Activated CD4-positive, alpha-beta memory T cell treated with anti-CD3 and anti-CD28 coated beads for 36 hours (primary cell): ENCODE measurements at places on chromosomes 13 and 19. TPM values are rescaled to one million over a fixed set of nuclear protein-coding genes. Genes with fewer than 3 reads are reported as not detected.

Gene CCDC8
- total RNA-seq: not detected

Gene NEK5
- not detected for total RNA-seq

Gene PLIN5
- total RNA-seq: 0.17 TPM

- no peak for DNase-seq
Measured at GRCh38 chr13:98083507-98083906, 59.4 kb upstream of the FARP1 start.

- DNase-seq: no peak
Measured at GRCh38 chr13:48175185-48175584, 57.8 kb upstream of the ITM2B start.

- no peak for DNase-seq
Measured at GRCh38 chr13:65125236-65125635, 2104.9 kb downstream of the PCDH9 start.

DNA sequence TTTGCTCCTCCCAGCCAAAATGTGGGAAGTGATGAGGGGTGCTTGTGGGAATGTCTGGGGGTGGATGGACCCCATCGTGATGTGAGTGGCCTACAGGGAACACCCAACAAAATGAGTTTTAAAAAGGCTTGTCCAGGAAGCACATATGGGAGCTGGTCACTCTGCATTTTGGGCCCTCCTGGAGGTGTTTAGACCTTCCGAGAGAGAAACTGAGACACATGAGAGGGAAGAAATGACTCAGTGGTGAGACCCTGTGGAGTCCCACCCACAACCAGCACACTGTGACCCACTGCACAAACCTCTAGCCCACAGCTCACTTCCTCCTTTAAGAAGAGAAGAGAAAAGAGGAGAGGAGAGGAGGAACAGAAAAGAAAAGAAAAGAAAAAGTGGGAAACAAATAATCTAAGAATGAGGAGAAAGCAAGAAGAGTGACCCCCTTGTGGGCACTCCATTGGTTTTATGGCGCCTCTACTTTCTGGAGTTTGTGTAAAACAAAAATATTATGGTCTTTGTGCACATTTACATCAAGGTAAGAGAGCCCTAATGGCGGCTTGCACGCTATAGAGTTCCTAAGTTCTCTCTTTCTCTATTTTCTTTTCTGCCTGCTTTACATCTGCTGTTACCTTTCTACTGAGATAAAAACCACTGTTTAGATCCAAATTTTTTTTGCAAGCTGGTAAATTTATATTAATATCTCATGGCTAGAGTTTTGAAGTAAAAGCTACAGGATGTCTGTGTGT lies 13.3 kb upstream of the LILRB1 start:
- DNase-seq: no peak

DNA sequence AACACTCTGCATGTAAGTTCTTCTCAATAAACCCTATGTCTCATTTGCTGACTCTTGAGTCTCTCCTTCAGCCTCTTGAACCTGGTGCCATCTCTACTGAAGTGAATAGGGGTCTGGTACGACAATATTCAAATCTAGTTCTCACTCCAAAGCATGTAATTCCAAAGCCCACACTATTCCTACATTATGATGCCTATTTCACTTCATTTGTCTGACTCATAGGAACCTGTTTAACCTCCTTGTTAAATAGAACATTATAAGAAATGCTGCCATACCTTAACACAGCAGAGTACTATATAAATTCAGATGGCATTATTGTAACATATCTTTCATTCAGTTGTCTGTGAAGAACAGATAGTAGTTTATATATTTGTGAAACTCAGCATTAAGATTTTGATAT lies 67.1 kb downstream of the STARD13 start:
- no peak for DNase-seq

GRCh38 chr13:112703449-112704284 lies 13.8 kb downstream of the ATP11A start:
- no peak for DNase-seq

DNA sequence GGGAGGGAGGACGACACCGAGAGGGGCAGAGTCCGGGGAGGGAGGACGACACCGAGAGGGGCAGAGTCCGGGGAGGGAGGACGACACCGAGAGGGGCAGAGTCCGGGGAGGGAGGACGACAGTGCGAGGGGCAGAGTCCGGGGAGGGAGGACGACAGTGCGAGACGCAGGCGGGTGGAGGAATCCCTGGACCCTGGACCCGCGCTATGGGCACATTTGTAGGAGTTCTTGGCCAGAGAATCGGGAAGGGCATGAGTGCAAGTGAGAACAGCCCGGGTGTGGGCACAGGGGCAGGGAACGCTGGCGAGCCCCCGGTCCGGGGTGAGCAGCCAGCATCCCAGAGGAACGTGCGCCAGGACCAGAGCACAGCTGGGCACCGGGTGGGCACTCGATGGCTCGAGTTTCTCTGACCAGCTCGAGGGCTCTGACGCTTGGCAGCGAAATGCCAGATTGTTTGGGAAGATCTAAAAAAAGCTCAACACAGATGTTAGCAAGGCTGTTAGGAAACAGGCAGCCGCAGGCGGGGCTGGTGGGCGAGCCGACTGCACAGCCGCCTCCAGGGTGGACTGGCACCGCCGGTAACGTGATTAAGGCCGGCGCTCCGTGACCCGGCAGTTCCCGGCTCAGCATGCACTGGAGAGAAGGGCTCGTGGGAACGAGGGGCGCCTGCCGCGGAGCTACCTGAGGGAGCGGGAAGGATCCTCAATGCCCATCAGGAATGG lies 17.9 kb upstream of the C2CD4C start:
- no peak for DNase-seq

DNA sequence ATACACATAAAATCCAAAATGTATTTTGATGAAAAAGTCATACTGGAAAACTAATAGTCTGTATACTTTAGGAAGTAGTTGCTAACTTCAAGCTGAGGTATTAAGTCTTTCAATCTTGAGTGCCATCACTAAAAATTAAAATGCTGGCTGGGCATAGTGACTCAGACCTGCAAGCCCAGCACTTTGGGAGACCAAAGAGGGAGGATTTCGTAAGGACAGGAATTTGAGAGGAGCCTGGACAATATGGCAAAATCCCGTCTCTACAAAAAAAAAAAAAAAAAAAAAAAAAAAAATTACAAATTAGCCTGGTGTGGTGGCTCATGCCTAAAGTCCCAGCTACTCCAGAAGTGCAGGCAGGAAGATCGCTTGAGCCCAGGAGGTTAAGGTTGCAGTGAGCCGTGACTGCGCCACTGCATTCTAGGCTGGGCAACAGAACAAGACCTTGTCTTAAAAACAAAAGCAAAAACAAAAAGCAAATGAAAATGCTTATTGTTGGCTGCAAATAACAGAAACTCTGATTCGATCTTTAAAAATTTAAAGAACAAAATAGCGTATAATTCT lies 1994.2 kb upstream of the PCDH20 start:
- no peak for DNase-seq
